A673 (cell line): ENCODE measurements at places on chromosomes 6 and 20.

DNA sequence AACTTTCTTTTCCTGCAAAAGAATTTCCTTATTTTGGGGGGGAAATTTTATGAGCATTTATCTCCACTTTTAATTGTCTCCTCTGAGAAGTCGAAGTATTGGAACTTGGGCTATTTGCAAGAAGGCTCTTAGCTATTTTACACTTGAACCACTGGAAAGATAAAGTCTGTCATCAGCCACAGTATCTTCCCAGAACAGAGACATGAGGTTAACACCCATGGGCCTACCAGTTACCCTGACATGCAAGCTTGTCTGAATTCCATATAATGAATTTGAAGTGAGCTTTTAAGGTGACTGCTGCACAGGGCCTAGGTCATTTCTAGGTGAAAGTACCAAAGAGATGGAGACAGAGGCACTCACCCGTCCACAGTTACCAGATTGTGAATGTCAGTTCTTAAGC is 193.1 kb downstream of the SIM1 start:
- no peak for DNase-seq

DNA sequence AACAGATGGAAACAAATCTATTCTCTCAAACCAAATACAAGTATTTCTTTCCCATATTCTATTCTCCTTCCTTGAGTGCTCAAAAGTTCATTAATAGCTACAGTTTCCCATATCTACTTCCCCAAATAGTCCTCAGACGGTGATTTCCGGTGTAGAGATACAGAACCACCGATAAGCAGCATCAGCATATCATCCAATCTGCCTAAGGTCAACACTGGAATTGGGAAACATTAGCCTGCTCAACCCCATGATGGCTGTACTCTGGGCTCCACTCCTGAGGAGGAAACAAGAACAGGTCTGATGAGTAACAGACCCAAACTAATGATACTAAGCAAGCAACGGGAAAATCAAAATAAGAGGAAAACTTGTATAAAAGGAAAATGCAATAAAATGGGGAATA is 115.6 kb downstream of the EPB41L2 start:
- no peak for DNase-seq

- no peak for DNase-seq
Measured at GRCh38 chr6:138682704-138683527, 90.7 kb upstream of the CCDC28A start.

GRCh38 chr6:23964865-23965264 is 161.2 kb upstream of the NRSN1 start:
- DNase-seq, result peak; percentile 4

GRCh38 chr6:158938220-158938619 is 61.8 kb downstream of the RSPH3 start:
- no peak for DNase-seq

- no peak for DNase-seq
Measured at GRCh38 chr6:4846387-4846786, 70.2 kb downstream of the CDYL start.

DNA sequence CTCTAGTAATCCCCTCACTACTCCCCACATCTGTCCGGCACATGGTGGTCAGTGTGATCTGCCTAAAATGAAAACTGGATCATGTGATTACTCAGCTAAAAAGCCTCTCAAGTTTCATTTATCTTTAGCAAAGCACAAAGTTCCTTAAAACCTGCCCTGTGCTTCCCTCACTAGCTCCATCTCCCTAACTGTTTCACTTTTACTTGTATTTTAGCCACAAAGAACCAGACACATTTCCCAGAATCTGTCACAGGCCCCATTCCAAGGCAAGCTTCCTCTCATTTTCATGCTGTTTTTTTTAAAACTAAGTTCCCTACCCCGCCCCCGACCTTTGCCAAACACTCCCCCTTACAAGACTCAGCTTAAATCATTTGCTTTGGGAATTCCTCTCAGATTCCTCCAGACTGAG is 8.9 kb upstream of the IGF2R start:
- DNase-seq, result no peak

GRCh38 chr6:42368181-42368580 is 83.5 kb downstream of the TRERF1 start:
- DNase-seq, result no peak

- DNase-seq, result no peak
Measured at GRCh38 chr20:44967207-44967807, 995 bp downstream of the STK4 start.

GRCh38 chr6:132730560-132730959 is 16.7 kb upstream of the VNN1 start:
- DNase-seq, result no peak

GRCh38 chr20:53176134-53176533 is 204.0 kb downstream of the TSHZ2 start:
- DNase-seq, result no peak

GRCh38 chr20:36760647-36761046 is 12.9 kb downstream of the DSN1 start:
- no peak for DNase-seq
